Astrocyte of the cerebellum (primary cell): ENCODE measurements at places on chromosomes 5 and 9.

DNA sequence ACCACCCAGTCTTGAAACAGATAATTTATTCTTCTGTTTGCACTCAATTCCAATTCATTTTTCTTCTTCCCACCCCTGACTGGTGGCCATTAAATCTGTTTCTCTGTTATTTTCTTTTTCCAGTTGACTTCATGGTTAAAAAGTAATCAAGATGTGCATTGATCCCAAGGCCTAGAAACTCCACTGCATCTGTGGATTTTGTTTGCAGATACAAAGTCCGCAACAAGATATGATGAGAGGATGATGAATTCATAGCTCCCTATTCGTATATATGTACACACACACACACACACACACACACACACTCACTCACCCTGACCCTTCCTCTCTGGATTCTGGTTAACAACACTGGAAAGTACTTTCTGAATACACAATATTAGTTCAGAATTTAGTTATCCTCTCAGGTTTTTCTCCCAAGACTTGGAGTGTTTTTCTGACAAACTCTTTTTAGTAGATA is 52.4 kb downstream of the CD180 start:
- no peak for DNase-seq

DNA sequence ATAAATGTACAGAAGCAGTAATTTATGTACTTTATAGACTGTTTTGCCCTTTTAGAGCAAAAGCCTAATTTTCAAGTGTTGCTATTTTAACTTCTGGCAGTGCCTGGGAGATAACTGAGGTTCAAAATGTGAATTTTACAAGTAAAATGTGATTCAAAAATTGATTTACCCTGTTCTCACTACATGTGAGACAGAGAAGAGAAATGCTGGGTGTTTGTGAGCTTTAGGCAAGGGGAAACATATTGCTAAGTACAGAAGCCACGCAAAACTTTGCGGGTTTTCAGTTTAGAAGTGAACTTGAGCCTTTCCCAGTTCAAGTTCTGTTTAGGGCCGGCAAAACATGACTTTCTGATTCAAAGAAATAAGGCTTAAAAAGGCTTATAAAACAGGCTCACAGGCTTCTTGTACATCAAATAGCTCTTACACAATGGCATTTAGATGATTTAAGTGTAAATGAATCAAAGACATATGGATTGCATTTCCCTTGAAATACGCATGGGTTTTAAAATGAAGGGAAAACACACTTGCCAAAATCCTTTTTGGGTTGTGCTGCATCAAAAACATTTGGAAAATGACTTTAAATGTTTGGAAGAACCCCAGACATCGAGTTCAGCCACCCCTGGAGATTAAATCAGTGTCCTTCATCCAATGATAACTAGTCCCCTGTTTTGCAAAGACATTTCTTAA is 370.8 kb upstream of the MEF2C start:
- no peak for DNase-seq

DNA sequence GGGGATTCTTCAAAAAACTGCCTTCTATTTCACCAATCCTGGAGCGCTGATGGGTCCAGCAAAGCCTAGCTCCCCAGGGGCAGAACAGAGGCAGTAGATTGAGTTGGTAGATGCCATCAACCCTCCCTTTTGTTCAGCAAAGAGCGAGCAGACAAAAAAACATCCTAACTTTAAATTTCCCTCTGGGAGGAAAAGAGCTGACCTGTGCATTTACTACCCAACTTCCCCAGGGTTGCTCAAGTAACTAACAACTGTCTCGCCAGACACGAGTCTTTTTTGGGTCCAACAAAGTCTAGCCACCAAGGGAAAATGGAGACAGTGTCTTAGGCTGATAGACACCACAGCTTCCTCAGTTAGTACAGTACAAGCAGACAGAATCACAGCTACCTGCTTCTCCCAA is 476.3 kb upstream of the GRIA1 start:
- DNase-seq = no peak

DNA sequence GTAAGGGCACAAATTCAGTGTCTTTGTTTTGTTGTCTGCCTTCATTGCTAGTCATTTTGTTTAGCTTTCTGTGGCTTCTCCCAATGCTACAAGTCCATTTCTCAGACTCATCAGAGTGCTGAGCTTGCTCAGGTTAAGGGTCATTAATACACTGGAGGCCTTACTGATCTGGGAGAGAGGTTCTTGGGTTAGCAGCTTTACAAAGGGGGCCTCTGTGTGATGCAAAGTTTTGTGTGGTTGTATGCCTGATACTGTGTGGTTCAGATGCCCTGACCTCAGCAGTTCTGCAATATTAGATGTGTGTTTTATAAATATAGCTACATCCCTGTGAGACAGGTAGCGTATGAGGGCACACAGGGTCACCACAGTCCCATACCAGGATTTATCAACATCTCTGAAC is 34.8 kb upstream of the SMARCA2 start:
- no peak for DNase-seq

GRCh38 chr5:101455048-101455447 is 552.0 kb upstream of the ST8SIA4 start:
- DNase-seq = no peak

DNA sequence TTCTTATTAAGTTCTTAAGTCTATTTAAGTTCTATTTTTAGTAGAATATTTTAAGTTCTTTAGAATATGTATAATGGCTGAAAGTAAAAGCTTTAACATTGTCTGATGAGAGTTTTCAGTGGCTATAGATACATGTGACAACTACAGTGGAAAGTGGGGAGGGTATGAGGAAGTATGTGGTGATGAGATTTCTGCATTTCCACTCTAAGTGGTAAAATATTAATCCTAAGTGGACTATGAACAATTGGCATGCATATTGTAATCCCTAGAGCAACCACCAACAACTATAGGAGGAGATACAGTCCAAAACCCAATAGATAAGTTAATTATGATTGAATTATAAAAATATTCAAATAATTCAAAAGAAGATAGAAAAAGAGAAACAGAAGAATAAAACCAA is 183.6 kb downstream of the GADD45G start:
- no peak for DNase-seq

- DNase-seq = no peak
Measured at GRCh38 chr5:118354797-118355196, 633.5 kb downstream of the DTWD2 start.

GRCh38 chr5:118988866-118989180 is 476 bp upstream of the DTWD2 start:
- no peak for DNase-seq

DNA sequence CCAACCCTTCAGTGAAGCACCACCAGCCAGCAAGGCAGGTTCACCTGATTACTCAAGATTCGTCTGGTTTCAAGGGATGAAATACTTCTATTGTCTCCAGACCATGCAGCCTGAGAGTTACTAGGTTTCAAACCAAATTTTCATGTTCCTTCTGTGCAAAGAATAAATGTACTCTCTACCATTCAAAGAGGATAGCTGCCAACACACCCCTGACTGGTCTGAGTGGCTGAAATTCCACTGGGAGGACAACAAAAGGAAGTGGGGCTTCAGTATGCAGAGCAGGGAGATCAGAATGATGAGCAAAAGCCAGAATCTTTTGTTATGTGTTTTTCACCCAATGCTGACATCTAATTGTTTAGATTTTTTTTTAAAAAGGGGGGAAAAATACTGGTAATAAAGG is 356.3 kb downstream of the BNC2 start:
- no peak for DNase-seq

DNA sequence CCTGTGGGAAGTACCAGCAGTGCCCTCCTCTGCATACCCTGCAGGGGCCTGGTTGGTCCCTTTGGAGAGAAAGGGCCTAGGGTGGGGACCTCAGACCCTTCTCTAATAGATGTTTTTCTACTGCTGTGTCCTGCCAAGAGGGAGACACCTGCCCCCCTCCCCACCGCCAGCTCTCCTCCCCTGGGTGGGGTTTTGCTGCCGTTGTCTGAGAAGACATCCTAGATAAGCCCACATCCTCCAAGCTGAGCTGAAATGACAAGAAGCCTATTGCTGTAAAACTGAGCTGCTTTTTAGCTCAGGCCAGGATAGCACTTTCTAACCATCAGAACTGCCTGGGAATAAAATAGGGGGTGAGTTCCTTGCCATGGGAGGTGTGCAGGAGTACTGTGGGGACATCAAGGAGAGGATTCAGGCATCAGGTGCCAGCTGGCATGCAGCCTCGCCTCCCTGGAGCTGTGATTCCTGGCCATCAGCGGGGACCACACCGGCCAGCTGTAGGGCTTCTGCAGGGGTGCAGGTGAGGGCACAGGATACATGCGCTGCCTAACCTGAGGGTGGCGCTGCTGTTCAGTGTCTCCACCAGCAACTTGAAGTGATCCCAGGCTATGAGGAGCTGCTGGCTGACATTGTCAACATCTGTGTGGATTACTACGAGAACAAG is 37.9 kb downstream of the CYFIP2 start:
- no peak for DNase-seq

GRCh38 chr9:94818178-94818541 is 91.7 kb downstream of the AOPEP start:
- no peak for DNase-seq

GRCh38 chr9:6681147-6681956 is 35.8 kb upstream of the GLDC start:
- peak; percentile 89 for DNase-seq

- DNase-seq = no peak
Measured at GRCh38 chr5:45800331-45800730, 104.2 kb upstream of the HCN1 start.
